ENCODE measurements at places on chromosomes 6 and 20.

GRCh38 chr20:47748069-47748468, 37.2 kb downstream of the SULF2 start:
- no peak for DNase-seq

DNA sequence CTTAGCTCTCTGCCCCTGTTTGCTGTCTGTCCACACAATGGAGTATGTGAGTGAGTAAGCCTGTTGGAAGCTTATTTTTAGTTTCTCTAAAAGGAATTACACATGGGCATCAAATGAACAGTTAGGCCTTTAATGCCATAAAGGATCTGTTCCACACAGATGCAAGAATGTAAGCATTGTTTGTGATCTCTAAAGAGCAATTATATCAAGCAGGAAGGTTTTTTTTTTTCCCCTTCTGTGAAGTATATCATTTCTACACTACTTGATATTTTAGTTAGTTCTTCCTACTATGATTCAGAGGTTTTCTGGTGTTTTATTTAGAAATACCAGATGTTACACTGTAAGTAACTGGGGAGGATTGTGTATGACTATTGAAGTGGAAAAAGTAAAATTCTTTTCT, 627.5 kb downstream of the COL12A1 start:
- DNase-seq, result no peak

DNA sequence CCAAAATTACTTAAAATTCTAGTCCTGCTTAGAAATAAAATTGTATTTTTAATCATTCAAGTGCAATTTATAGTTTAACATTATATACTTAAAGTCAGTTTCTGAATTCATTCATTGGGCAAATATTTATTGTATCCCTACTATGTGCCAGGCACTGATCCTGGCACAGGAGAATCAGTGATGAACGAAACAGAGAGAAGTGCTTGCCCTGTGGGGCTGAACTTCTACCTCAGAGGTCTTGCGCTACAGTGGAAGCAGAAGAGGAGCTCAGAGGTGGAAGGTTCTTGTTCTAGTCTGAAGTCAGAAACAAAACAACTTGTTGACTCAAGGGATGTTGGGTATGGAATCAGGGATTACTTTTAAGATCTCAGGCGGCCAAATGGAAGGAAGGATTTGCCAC, 6.0 kb downstream of the CLDN20 start:
- DNase-seq, result no peak

GRCh38 chr6:114514170-114514569, 171.3 kb upstream of the HS3ST5 start:
- DNase-seq, result no peak

GRCh38 chr20:49210757-49211110, 8.5 kb upstream of the DDX27 start:
- no peak for DNase-seq

DNA sequence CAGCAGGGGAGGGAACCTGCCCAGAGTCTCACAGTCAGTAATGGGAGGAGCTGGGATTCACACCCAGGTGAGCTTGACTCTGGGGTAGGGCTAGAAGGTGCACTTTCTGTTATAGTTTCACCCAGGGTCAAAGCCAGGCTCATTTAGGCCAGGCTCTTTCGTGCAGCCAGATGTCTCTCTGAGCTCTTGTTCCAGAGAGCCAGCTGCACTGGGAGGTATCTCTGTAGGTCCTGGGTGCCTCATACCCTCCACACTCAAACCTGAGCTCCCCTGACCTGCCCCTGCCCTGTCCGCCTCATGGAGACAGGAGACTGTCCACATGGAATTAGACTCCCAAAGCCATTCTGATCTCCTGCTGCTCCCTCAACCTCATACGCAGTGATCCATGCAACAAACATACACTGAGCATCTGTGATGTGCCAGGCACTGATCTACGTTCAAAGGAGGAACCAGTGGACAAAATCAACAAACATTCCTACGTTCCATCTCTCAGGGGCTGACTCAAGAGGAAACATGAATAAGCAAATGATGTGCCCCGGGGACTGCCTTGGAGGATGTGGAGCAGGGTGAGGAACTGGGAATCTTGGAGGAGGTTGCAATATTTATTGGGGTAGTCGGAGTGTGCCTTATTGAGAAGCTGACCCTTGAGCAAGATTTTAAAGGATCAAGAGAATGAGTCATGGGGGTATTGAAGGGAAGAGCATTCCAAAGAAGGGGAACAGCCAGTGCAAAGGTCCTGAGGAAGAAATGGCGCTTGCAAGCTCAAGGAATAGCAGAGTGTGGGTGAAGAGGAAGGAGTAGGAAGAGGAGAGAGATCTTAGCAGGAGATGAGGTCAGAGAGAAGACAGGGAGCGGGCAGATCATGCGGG, 71.3 kb upstream of the TOX2 start:
- no peak for DNase-seq

DNA sequence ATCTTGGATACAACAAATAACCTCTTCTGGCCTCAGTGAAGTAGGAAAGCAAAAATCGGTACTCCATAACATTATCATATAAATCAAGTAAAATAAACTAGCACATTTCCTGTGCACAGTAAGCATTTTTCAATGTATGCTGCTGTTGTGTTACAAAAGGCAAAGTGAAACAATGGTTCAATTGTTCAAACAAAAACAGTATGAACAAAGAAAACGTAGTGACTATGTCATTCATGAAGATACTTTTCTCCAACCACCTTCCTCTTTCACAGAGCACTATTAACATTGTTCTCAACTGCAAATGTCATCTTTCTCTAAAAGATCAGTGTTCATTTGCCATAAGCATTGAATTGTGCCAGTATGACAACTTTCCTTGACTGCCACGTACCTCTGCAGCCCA, 318.6 kb upstream of the PRDM1 start:
- no peak for DNase-seq

DNA sequence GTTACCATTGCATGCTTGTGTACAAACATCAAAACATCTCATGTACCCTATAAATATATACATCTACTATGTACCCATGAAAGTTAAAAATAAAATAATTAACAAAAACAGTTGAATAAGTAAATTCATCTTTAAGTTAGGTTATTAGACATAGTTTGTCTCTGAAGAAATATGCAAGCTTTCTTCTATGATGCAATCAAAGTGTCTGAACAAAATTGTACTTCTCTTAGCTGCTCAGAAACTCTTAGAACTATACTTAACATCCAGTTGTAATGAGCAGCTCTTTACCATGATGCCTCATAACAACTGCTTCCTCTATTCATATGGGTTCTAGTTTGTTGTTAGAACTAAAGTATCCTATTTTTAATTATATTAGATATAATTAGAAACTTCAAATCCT, 5.9 kb downstream of the VNN1 start:
- DNase-seq, result no peak

GRCh38 chr20:22805219-22805618, 220.8 kb upstream of the FOXA2 start:
- no peak for DNase-seq

DNA sequence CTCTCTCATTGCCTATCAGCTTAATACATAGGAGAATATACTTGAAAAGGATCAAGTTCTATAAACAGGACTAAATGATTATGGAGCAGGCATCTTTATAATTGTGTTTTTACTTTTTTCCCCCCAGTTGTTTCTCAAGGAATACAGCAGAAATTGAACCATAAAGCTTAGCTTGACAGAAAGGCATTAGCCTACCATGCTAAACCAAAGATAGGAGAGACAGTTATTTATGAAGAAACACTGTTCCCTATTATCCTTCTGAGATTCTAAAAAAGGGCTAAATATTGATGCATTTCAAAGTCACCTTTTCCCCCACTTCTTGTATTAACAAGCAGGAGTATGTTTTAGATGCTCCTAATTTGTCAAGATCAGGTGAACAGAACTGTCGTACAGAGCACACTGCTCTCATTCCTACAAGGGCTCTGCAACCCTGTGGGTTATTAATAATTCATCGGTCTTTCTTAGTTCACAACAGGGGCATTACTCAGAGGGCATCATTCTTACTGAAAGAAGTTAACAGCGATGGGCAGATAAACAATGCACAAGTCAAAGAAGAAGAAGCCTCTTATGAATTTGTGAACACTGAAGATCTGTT, 38.7 kb downstream of the PRKN start:
- no peak for DNase-seq

GRCh38 chr6:100454551-100455229, 10.0 kb downstream of the SIM1 start:
- no peak for DNase-seq

DNA sequence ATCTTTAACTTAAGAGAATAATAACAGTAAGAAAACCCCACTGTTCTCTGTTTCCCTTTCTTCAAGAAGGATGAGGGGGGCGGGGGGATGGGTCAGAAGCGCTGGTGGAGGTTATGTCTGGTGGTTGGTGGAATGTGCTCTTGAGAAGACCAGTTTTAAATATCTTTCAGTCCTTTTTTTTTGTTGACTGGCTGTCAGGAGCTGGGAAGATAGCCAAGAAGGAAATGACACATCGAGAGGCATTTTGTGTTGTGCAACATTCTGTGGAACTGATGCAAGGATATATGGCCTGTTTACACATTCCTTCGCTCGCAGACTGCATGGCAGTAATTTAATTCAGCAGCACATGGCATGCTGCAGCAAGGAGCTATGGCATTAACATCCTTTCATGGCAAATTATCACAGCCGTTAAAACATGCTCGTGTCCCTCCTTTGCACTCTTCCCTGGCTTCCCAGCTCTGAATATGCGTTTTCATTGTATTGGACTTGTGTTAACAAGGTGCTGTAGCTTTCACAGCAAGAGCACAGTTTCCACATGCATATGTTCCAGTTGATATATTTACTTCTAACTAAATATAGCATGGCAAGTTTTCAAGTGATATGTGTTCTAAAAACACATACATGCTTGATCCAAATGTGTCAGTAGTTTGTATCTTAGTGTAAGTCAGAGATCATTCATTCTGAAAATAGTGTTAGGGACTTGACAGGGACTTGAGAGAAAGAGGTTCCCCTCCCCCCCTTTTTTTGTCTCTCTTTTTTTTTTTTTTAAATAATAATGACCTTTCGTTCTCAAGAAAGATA, 68.2 kb upstream of the SUPT3H start:
- no peak for DNase-seq

GRCh38 chr6:42173101-42173500, at the start of gene GUCA1A:
TSS of gene GUCA1A (plus strand) at chr6:42173364. CDS start at chr6:42173614, 250 bp downstream.
- DNase-seq, result no peak

- DNase-seq, result peak; percentile 81
Observed at GRCh38 chr20:32091888-32092346, 17.6 kb upstream of the TM9SF4 start.

GRCh38 chr20:56735084-56735642, 106.1 kb downstream of the TFAP2C start:
- DNase-seq, result no peak

- DNase-seq, result no peak
Observed at GRCh38 chr20:19549896-19550295, 208.2 kb upstream of the RIN2 start.

- DNase-seq, result no peak
Observed at GRCh38 chr6:151128763-151129370, 110.9 kb upstream of the AKAP12 start.

GRCh38 chr6:56003616-56004015, 128.2 kb upstream of the BMP5 start:
- no peak for DNase-seq

DNA sequence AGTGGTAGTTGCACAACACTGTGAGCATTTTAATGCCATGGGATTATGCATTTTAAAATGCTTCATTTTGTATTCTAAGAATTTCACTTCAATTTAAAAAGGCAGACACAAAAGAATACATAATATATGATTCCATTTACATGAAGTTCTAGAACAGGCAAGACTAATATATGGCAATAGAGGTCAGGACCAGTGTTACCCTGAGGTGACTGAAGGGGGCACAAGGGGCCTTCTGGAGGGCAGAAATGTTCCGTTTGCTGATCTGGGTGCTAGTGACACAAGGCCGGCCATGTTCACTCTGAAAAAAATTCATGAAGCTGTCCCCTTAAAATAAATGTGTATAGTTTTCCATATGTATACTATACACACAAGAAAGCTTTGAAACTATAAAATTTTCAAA, 28.5 kb downstream of the TASP1 start:
- no peak for DNase-seq

- DNase-seq, result no peak
Observed at GRCh38 chr6:80142586-80142985, 36.1 kb downstream of the BCKDHB start.

- DNase-seq, result no peak
Observed at GRCh38 chr6:149220882-149221773, 96.4 kb upstream of the TAB2 start.

DNA sequence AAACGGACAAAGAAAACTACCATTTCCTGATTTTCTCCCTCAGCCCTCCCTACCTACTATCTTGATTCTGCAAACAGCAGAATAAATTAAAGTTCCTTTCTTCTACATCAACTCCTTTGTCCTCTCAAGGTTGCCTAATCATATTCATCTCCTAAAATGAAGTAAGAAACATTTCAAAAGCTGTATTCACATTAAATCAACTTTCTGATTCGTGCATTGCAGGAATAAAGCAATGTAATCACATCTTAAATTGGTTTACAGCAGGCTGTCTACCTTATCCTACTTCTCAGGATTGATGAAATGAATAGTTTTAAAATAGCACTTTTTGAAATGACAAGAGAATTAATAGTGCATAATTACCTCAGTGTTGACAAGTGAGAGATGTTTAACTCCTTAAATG, 25.1 kb downstream of the PRKN start:
- no peak for DNase-seq

DNA sequence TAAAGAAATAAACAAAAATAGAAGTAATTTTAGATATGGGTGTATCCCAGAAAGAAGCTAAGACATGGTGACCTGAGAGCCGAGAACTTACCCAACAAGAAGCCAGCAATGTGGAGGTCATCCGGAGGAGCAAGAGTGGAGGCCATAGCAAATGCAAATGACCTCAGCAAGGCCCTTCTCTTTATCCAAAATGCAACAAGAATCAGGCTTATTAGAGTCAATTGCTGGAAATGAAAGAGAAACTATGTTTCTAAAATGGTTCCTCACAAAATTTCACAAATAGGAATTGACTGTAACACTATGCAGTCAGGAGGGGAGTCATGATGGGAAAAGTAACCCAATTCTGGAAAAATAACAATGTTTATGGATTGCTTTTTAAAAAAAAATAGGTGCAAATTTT, 90.4 kb downstream of the TNFAIP3 start:
- DNase-seq, result no peak

GRCh38 chr6:73606428-73606827, 47.4 kb downstream of the SLC17A5 start:
- DNase-seq, result no peak

DNA sequence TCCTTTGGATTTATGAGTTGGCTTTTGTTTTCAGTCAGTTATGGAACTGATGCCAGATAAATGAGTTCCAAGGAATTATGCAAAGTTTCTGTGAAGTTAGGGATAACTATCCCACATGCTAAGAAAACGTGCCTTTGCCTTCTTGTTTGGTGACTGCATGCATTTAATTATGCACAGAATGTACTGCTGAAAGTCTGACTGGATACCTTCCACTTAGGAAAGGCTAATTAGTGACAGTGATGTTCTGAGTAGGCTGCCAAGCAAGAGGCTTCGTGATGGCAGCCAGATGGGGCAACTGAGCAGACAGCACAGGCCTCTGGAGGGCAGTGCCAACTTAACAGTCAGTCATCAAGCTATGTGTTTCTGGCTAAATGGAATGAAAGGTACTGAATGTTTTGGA, 289.9 kb downstream of the CD109 start:
- no peak for DNase-seq
